ENCODE measurements at places on chromosomes 2 and 18.

GRCh38 chr2:190255676-190256075 is 64.0 kb downstream of the HIBCH start:
- DNase-seq: peak; percentile 20

GRCh38 chr2:104412384-104412783 is 441.5 kb upstream of the POU3F3 start:
- DNase-seq: no peak

DNA sequence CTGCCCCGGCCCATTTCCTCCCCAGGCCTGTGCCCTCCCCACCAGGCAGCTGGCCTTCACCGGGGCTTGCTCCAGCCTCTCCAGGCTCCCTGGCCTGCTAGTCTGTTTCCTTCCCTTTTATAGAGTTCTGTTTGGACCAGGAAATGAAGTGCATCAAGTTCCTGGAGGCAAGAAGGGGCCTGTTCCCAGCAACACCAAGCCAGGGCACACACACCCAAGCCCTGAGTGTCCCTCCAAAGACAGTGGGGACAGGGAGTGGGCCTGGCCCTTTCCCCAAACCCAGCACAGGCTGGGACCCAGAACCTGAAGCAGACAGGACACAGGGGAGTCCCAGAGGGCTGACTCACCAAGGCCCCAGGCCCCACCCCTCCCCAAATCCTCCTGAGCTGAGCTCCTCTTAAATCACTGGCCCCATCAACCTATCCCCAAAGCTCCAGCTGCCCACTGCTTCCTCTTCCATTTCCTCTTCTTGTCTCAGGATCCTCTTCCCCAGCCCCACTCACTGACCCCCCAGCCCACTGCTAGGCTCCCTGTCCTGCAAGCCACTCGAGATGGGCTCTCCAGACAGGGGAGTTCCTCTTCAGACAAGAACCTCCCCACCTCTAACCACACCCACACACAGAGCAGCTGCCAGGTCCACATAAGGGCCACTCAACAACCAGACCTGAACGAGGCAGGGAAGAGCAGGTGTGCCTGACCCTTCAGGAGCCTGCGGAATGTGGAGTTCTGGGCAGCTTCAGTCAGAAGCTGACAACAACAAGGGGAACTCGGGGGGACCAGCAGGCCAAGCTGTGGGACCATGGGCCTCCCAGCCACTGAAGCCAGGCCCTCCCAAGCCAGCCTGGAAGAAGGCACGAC is 74.2 kb downstream of the TNS1 start:
- no peak for DNase-seq

DNA sequence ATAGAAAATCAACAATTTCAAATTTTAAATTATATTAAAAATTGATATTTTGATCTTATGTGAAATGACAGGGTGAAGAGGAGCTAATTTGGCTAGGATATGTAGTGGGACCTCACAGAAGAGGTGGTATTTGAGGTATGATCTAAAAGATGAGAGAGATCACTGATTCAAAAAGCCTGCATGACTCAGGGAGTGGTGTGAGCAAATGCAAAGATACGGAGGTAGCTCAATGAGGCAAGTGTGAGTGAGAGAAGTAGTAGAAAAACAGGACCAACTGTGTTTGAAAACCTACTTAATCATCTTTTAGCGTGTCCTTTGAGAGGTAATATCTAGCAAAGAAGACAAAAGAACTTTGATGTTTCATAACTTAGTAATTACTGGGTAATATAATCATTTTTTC is 557.5 kb downstream of the DSC3 start:
- no peak for DNase-seq

GRCh38 chr2:238974081-238974480 is 126.2 kb downstream of the TWIST2 start:
- DNase-seq: peak; percentile 25

DNA sequence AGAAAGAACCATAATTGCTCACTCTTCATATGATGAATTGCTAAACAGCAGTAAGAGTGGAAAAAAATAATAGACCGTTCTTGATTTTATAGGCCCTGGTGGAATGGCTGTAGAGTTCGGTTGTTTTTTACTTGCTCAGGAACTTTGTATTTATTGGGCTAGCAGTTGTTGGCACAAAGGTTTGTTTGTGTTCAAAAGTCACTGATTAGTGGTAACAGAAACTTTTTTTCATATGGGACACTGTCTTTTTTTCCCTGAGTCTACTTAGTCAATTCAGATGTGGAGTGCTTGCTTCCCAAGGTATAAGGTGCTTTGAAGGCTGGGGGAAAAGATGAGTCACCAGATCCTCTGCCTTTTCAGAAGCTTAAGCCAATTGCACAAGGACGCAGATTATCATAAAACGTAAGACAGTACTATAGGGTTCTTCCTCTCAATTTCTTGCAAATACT is 25.8 kb downstream of the PHLPP1 start:
- peak; percentile 69 for DNase-seq

DNA sequence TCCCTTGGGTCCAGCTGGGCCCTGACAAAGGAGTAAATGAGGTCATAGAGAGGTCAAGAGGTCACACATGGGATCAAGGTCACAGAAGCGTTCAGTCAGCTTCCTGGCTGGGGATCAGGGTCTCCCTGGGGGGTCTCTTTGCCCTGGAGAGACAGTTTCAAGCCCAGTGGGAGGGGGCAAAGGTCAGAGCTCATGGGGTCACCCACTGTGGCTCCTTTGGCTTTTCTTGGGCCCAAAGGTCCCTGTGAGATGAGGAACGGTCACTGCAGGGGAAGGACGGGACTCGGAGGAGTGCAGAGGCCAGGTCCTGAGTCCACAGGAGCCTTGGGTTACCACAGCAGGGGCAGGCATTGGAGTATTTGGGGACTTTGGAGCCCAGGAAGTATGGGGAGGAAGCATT is 30.7 kb upstream of the ANKRD62 start:
- DNase-seq: no peak

- DNase-seq: no peak
Observed at GRCh38 chr18:33641141-33641540, 63.1 kb downstream of the ASXL3 start.

DNA sequence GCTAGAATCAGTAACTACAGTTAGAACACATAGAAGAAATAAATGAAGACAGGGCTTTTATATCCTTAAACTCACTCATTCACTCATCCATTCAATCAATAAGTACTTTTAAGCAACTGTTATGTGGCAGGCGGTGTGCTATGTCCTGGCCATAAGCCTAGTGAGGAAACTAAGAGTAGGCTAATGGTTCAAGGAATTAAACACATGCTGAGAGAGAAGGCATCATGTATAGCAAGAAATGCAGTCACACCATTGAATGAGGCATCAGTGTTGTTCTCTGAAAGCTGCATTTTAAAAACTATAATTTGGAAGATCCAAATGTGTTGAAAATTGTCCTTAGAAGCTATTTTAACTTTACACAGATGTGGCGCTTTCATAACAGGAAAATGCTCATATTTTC is 86.5 kb upstream of the DTNA start:
- no peak for DNase-seq

GRCh38 chr2:198660501-198660900 is 797.2 kb downstream of the SATB2 start:
- DNase-seq: peak; percentile 24

GRCh38 chr2:168136392-168136977 is 110.9 kb downstream of the STK39 start:
- peak; percentile 40 for DNase-seq

- DNase-seq: no peak
Observed at GRCh38 chr2:10056439-10056838, 13.1 kb downstream of the KLF11 start.

- peak; percentile 32 for DNase-seq
Observed at GRCh38 chr18:36211612-36212065, 24.3 kb downstream of the MOCOS start.

DNA sequence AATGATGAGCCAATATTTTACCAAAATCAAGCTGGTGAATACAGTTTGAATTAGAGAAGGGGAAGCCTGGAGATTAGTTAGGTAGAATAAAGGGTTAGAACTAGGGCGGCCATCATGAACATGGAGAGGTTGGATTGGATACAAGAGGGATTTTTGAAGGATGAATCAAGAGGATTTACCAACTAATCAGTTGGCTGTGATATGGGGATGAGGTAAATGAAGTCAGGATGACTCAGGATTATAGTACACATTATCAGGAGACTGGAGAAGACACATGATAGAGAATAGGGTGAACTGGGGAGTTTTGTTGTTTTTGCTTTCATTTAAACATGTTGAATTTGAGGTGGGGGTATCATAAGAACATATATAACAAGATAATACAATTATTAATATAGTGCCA is 73.8 kb upstream of the PROKR1 start:
- DNase-seq: peak; percentile 44

- DNase-seq: no peak
Observed at GRCh38 chr2:53865264-53865663, 5.5 kb upstream of the GPR75 start.

All from HT1080 (cell line).